ENCODE measurements at places on chromosomes 12 and 14.

- DNase-seq = no peak
These were observed 77.3 kb downstream of the PPM1A start for GRCh38 chr14:60326274-60326673.

DNA sequence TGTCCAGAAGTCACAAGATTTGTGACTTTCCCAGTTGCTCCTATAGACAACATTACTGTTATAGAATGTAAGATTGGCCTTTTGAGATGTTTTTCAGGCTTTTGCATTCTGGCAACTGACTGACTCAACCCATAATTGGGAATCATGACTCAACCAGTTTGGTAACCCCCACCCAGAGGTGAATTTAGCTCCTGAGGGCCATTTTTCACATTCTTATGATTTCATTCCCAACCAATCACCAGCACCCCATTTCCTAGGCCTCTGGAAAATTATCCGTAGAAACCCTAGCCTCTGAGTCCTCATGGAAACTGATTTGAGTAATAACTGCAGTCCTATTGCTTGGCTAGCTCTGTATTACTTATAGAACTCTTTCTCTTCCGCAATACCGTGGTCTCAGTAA lies 626.0 kb upstream of the SEL1L start:
- no peak for DNase-seq

DNA sequence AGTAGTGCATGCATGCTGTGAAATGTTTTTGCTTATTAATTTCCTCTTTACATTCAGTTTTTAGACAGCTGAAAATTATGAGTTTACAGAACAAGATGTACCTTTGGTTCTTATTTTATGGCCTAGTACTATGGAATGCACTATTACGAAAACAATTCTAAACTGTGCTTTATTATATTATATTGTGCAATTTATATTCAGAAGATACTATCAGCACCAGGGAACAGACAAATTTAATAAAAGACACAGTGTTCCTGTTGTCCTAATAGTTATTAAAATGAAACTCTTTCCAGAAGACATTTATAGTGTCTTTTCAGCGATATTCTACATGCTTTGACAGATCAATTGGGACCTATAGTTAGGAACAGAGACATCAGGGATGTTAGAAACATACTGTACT lies 427.3 kb downstream of the BTG1 start:
- DNase-seq = no peak

DNA sequence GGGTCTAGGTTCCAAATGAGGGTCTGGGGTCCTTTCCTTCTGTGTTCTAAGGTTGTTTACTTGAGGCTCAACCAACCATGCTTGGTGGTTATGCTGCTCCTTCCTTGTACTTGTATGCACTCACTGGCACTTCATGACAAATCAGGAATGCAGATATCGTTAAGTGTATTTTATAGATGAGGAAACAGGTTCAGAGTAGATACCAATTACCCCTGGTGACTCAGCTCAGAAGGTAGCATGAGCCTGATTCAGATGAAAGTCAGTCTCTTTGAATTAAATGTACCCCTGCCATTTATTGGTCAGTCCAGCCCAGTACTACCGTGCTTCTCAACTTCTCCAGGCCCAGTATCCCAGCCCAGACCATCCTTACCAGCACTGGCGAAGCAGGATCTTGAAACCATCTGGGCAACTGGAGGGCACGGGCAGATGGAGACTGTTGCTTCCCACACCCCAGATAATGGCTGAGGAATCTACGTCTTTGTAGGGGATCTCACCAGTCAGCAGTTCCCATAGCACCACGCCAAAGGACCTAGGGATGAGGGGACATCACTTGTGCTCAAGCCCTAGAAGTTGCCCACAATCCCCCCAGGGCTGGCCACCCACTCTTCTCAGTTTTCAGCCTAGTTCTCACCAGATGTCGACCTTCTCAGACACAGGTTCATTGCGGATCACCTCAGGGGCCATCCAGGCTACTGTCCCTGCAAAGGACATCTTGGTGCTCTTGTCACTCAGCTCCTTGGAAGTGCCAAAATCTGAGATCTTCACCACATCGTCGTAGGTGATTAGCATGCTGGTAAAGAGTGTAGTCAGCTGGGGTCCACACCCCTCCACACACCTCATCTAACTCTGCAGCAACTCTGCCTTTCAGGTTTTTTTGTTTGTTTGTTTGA lies 14.3 kb downstream of the MAP3K12 start:
- DNase-seq = no peak

DNA sequence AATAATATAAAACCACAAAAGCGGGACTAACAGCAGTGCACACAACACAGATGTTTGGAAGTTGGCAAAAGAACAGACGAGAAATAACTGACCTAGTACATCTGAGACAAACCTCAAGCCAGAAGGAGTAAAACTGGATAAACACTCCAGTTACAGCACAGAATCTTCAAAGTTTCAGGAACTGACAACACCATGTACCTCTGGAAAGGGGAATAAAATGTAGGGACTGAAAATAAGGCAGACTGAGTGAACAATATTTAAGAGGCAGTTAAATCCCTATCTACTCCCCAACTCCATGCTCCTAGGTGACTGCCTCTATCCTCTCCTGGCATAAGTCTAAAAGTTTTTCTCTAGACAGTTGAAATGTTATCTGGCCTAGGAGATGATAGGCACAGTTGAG lies 57.9 kb downstream of the ZFYVE21 start:
- no peak for DNase-seq

DNA sequence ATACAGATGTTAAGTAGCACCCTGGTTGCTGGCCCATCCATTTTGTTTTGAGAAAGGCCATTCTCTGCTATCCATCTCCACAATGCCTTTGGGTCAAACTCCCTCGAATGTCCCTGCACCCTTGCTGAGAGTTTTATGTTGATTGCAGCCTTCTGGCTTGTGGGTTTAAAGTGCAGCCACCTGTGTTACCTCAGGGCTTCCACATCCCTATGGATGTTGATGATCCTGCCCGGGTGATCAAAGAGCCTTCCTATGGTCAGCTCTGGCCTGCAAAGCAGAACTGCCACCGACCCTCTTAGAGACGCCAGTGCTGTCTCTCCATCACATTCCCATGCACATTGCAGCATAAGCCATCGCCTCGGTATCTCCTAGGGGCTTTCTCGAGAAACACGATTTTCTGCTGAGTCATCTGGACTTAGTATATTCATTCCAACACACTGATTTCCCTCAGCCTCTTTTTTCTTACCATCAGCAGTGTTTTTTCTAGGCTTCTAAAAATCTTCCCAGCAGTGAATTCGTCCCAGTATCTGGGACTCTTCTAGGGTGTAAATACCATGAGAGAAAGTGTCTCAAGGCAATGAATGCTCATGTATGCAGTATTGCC lies 585.7 kb upstream of the TMEM132C start:
- no peak for DNase-seq

DNA sequence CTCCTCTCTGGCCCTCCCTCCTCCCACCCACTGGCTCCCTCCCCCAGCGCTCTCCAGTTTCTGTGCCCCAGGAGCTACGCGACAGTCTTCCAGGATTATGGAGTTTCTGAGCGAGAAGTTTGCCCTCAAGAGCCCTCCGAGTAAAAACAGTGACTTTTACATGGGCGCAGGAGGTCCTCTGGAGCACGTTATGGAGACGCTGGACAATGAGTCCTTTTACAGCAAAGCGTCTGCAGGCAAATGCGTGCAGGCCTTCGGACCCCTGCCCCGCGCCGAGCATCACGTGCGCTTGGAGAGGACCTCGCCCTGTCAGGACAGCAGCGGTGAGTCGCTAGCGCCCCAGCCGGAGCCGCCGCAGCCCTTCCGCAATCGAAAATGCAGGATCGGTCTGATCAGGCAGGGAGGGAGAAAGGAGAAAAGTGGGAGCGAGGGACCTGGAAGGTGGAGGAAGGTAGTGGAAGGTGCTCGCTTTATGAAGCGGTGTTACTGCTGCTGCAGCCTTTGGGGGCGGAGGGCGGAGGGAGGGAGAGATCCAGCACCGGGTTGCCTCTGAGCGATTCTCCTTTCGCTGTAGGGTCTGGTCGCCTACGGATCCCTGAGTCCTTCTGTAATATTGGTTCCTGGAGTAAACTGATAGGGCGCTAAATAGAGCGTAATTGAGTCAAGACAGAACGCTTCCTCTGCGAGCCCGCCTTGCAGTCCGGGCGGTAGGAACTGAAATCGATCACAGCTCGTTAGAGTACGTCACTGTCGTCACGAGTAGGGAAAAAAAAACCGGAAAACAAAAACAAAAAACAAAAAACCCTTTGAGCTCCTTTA lies at the start of gene ALX1:
ALX1 (plus strand) TSS at position 56 of the 819 bp plus-strand sequence; CDS start at position 98, 42 bp downstream.
- no peak for DNase-seq

DNA sequence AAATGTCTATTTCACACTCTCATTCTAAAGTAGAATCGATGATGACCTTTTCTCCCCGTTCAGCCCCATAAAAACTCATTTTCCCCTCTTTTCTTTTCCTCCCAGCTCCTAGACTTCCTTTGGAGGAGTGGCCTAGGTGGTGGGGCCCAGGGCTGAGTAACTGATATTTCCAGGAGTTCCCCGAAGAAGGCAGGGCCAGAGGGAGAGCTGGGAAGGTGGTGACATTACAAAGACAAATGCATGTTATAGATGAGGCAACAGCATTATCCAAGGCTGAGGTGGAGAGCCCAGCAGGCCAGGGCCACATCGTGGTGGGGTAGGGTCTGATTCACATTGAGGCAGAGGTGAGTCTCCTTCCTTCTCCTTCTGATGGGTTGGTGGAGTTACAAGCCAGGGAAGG lies 22.2 kb upstream of the HDAC7 start:
- DNase-seq = no peak

- DNase-seq = no peak
These were observed 61.1 kb downstream of the COCH start for GRCh38 chr14:30935445-30935844.

DNA sequence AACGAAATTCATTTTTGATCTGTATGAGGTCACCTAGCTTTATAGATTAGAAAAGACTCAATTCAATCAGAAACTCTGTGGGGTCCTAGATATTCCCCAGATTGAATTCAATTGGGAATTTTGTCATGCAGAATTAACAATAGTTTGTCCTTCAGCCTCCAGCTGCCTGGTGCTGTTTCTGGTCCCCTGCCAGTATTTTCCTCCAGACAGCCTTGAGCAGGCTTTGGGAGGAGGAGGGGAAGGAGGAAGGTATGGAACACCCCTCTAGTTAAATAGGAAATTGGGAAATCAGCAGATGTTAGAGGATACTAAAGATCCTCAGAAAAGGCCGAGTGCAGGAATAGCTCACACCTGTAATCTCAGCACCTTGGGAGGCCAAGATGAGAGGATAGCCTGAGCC lies 10.6 kb downstream of the GRIP1 start:
- DNase-seq = no peak

GRCh38 chr12:116480210-116480810 lies 78.9 kb upstream of the MAP1LC3B2 start:
- no peak for DNase-seq

GRCh38 chr14:100200311-100200710 lies 38.6 kb upstream of the YY1 start:
- no peak for DNase-seq

GRCh38 chr12:100675432-100675831 lies 101.9 kb downstream of the GAS2L3 start:
- no peak for DNase-seq

DNA sequence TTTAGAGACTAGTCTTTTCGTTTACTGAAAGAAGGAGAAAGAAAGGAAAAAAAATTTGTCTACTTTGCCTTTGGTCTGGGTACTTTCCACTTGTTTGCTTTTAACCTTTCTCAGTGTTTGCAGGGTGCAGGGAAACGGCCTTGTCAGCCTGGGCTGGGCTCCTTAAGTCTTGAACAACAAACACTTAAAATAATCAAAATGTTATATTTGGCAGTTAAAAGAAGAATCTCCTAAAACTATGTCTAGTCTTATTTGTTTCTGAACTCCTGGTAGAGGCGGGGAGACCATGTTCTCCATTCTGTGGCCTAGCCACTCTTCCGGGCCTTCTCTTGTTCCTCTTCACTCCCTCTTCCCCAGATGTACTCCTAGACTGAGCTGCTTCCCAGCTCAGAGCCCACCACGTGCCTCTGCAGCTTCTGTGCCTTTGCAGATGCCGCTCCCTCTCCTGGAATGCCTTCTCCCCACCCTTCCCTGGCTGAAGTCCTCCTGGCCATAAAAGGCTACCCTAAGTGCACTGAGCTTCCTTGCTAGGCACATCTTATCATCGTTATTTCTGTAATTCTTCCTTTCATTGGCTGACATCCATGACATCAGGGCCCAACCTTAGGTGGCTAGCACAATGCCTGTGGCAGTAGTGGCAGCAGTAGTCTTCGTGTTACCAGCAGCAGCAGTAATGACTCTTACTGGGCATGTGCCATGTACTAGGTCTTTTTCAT lies 432.9 kb downstream of the ZFP36L1 start:
- DNase-seq = peak; percentile 40

GRCh38 chr12:68342966-68343365 lies 10.8 kb upstream of the MDM1 start:
- no peak for DNase-seq

DNA sequence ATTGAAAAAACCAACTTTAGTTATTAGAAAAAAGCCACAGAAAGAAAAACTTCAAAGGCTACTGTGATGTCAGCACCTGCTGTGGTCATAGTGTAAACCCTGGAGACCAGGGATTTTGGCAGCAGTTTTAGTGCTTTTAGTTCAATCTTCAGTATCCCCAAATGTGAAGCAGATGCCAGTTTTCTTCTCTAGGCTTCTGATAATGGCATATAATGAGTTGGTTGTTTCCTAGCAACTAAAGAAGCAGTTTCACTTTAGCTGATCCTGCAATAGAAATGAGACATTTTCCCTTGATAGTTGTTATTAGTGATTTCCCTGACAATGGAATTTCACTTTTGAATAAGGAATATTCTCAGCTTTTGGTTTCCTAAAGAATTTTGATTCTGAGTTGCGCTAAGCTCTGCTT lies 131.2 kb downstream of the NUBPL start:
- no peak for DNase-seq

DNA sequence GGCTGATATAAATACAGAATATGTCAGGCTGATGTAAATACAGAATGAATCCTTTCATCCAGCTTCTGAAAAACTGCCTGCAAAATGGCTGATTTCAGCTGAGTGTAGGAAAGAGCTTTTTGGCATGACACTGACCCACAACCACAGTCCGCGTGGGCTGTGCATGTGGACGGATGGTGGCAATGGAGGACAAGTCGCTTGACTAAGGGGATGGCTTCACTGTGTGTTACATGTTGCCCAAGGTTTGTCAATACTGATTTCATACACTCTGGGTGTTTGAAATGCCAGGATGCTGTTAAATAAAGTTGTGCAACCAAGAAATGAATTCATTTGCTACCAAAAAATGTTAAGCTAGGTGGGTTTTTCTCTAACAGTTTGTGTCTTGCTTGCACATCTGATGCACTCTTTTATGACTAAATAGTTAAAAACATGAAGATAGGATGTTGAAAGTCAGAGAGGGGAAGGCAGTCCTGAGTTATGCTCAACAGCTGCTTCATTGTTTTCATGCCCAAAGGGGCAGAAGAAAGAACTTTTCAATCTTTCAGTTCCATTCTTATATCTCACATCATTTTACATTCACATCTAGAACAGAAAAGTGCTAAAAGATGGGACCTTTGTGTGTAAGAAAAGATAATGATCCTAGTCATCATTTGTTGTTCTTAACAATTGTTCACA lies 36.5 kb upstream of the OVCH1 start:
- no peak for DNase-seq

- no peak for DNase-seq
These were observed 13.7 kb upstream of the OR10AD1 start for GRCh38 chr12:48216785-48217184.

- no peak for DNase-seq
These were observed 11.4 kb downstream of the PYGL start for GRCh38 chr14:50932592-50933495.

All from activated CD4-positive, alpha-beta T cell treated with anti-CD3 and anti-CD28 coated beads for 48 hours (primary cell).